Stimulated activated CD8-positive, alpha-beta memory T cell treated with anti-CD3 and anti-CD28 coated beads, Interleukin-15, amount 100 ng/mL, for 4 hours (primary cell): ENCODE measurements at places on chromosomes 2 and 18.

DNA sequence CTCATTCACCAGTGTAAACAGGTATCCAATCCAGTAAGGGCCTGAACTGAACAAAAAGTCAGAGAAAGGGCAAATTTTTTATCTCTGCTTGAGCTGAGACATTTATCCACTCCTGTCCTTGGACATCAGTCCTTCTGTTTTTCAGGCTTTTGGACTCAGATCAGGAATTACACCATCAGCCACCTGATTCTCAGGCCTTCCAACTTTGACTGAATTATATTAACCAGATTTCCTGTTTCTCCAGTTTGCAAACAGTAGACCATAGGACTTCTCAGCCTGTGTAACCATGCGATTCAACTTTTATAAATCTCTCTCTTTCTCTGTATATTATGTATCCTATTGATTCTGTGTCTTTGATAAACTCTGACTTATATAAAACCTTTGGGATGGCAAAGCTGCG, 289.3 kb upstream of the CDH2 start:
- no peak for DNase-seq

DNA sequence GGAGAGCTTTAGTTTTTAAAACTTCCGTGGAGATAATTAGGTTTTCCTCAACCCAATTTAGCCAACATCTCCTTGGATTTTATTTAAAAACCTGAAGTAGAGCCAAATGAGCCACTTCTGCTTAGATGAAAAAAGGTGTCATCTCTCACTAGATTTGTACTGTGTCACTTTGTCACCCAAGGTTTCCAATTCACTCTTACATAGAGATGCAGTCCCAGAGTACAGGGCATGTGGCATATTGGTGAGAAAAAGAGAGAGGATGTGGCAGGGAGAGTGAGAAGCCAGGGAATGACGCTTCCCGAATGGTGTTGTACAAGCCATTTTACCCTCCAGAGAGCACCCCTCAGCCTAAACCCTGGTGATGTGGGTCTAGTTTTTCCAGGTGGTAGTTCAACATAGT, 44.4 kb upstream of the CTLA4 start:
- no peak for DNase-seq

DNA sequence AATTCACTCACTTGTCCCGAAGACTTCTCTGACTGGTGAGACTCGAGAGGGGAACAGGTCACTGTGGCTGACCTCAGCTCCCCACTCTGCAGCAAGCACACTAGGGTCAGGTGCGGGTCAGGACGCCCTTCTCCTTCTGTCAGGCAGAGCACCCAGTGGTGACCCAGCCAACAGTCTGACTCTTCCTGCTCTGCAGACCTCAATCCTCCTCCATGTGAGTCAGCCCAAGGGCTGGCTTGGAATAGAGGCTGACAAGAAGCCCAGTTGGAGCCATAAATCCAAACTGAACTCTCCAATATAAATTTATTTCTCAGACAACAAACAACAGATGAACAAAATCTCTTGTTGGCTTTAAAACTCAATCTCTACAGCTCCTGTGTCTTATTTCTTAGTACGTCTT, 253.1 kb downstream of the SH3BP4 start:
- no peak for DNase-seq

GRCh38 chr2:240812301-240812680, 7.7 kb downstream of the KIF1A start:
- no peak for DNase-seq

DNA sequence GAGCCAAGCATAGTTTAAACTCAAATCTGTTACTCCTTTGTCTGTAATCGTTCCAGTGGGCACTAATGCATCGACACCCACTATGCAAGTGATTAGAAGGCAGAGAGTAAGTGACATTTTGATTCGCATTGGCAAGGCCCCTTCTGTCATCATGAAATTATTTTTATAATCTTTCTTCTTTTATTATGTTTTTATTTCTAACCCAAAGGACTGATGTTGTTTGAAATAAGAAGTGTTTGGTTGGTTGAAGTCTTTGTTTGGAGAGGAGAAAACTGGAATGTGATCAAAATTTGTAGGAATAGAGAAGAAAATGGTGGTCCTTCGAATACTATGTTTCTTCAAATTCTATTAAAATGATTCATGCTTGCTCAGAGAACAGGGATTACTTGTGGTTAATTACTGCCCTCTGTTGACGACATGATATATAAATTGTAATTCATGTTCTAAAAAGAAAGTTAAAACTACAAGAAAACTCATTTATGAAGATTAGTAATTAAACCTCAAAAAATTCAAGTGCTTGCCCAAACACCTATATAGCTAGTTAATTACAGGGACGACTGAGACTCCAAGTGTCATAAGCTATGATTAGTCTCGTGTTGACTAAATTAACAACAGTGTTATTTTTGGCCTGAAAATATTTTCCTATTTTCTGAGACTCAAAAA, 26.4 kb upstream of the TFPI start:
- no peak for DNase-seq

DNA sequence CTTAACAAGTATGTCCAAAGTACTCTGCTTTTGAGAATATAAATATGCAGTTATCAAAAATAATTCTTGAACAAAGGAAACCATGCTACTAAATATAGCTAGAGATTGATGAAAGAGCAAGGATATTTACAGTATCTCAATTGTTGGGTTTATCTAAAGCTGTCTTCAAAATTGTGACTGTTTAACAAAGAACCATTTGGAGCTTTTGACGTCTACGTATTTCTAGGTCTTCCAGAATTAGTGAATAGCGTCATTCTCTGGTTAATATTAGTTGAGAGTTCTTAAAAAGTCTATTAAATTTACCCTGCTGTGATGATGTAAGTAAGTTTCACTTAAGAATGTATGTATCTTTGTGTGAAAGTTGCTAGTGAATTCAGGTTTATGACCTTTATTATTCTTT, 223.1 kb upstream of the SIX3 start:
- no peak for DNase-seq

GRCh38 chr18:44973282-44973681, 292.6 kb downstream of the SETBP1 start:
- DNase-seq = no peak

DNA sequence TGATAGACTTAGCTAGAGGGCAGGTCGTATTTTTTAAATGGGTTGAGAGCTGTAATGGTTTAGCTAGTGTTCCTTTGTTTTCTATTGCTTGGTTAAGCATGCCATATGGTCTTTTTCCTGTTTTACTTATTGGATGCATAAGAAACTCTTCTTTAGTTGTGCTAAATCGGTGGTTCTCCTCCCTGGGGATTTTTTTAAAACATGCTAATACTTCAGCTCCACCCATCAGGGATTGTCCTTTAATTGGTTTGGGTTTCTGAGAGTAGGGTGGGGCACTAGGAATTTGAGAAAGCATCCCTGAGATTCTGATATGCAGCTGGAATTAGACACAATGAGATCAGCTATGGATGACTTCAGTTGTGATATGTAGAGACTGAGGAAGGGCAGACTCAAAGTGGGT, 497.2 kb downstream of the THSD7B start:
- no peak for DNase-seq

- DNase-seq = no peak
Measured at GRCh38 chr2:172299741-172300140, 127.6 kb upstream of the ITGA6 start.

DNA sequence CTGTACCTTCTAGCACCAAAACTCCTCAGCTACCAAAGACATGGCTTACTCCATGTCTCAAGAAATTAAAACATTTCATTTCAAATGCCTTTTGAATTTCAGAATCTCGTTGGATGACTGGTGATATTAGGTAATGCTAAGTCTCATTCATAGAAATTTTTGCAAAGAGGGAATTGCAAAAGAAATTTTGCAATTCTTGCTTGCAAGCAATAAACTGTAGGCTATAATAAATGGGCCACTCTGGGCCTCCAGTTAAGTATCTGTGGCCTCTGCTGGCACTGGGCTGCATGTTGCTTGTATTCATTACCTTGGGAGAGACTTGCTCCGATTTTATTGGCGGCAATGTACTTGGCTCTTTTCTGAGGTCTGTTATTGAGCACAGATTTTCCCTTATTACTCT, 2.8 kb upstream of the LCLAT1 start:
- no peak for DNase-seq

DNA sequence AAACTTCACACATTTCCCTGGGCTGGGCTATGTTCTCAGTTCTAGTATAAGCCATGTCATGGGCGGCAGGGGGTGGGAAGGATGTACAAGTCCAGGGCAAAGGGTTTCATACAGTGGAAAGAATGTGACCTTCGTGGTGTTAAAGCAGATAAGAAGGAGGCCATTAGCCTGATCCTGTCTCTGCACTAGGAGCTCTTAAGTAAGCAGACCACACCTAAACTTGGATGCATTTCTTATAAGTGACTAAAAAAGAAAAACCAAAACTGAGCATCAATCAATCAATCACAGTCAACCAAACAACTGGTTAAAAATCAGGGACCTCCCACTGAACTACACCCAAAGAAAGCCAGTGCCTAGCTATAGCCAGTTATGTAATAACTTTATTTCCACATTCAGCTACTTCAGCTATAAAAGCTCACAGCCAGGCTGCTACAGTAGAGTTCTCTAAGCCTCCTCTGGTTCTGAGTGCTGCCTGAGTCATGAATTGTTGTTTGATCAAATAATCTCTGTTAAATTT, 46.8 kb upstream of the RIOK3 start:
- no peak for DNase-seq

DNA sequence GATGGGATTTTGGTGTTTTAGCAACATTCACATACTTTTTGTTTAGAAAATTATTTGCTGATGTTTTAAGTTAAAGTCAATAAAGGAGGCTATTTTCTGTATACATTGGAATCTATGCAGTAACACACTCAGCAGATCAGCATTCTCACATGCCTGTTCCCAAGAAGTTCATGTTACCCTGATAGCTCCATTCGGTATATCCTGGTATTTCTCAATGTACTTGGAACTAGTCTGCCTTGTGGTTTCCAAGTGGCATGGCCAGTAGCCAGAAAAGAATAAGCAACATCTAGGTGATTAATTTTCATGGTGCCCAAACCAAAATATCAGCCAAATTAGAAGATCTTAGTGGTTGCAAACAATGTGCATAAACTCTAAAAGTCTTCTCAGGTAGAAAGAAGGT, 5.2 kb upstream of the NCAPH start:
- no peak for DNase-seq

- DNase-seq = no peak
Measured at GRCh38 chr2:125745514-125745913, 910.4 kb upstream of the GYPC start.

DNA sequence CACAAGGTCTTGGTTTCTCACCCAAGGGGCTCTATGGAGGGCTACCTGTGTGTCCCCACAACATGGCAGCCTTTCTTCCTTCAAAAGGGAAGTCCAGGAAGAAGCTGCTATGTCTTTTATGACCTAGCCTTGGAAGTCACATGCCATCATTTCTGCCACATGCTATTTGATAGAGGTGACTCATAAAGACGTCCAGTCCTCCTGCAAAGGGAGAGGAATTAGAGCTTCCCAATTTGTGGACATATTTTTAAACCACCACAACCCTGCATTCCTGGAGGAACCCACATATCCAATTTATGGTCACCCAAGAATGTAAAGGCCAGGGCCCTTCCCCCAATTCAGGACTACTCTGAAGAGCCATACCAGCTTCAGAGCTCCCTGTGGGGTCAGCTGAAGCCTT, 246.2 kb downstream of the CYP26B1 start:
- no peak for DNase-seq

- DNase-seq = no peak
Measured at GRCh38 chr2:191739194-191739593, 61.3 kb downstream of the NABP1 start.

DNA sequence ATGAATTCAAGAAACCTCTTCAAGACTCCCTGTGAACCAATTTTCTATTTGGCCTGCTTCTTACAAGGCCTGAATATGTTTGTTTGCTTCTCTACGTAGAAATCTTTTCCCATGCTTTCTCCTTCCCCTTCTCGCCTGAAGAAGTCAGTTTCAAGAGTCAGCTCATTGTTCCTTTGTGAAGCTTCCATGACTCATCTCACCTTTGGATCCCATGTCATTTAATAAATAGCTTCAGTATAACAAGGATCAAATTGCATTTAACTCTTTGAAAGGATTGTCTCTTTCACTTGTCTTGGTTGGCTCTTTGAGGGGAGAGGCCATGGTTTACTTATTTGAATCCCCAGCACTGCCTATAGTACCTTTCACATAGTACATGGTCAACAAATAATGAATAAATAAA, 28.4 kb downstream of the CPS1 start:
- no peak for DNase-seq

- no peak for DNase-seq
Measured at GRCh38 chr2:214310319-214310718, 100.5 kb upstream of the VWC2L start.

DNA sequence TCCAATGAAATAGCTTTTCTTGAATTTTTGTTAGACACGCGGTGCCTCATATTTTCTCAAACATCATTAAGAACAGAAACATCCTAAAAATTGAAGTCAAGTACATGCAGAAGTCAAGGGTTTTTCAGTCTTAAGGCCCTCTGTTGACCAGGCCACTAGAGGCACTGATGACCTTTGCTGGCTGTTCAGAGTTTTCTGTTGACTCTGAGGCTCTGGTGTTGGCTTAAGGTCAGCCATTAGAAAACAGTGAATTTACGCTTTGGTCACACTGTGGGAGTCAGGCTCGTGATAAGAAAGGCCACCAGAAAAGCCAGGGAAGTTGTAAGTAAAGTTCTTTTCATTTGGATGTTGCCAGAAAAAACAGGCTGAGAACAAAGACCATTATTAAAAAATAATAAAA, 5.8 kb upstream of the UPP2 start:
- DNase-seq = no peak

DNA sequence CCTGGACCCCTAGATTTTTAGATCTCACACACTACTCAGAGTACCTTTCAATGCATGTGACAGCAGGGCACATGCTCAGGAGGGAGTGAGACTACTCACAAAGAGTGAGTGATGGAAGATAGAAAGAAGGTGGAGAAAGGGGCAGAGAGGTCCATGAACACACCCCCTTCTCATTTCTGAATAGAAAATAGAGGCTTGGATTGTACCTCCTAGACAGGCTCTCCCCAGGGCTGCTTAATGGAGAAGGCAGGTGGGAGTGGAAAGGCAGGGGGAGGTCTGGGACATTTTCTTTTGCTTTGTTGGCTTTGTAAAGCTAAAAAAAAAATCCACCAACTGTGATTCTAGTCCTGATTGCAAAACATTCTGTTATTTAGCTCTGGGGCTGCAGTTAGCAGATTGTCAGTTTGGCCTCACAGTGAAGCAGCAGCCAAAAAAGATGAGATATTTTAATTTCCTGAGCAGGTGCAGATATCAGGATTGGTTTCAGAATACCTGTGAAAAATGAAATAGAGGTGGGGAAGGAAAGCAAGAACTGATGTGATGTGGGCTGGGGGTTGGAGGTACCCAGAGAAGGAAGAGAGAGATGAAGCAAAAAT, 119.3 kb upstream of the GYPC start:
- no peak for DNase-seq

- DNase-seq = no peak
Measured at GRCh38 chr2:241887806-241888522, 18.4 kb downstream of the RTP5 start.

GRCh38 chr2:150485114-150485870, 2.2 kb downstream of the RND3 start:
- no peak for DNase-seq

- DNase-seq = no peak
Measured at GRCh38 chr18:730692-731091, 18.3 kb upstream of the ENOSF1 start.

GRCh38 chr18:31516437-31516836, 18.5 kb downstream of the DSG2 start:
- no peak for DNase-seq

- no peak for DNase-seq
Measured at GRCh38 chr2:10374362-10374943, 71.7 kb downstream of the HPCAL1 start.

- no peak for DNase-seq
Measured at GRCh38 chr2:64970495-64970894, 18.7 kb upstream of the SLC1A4 start.
